ENCODE measurements at places on chromosomes 7 and 10.

DNA sequence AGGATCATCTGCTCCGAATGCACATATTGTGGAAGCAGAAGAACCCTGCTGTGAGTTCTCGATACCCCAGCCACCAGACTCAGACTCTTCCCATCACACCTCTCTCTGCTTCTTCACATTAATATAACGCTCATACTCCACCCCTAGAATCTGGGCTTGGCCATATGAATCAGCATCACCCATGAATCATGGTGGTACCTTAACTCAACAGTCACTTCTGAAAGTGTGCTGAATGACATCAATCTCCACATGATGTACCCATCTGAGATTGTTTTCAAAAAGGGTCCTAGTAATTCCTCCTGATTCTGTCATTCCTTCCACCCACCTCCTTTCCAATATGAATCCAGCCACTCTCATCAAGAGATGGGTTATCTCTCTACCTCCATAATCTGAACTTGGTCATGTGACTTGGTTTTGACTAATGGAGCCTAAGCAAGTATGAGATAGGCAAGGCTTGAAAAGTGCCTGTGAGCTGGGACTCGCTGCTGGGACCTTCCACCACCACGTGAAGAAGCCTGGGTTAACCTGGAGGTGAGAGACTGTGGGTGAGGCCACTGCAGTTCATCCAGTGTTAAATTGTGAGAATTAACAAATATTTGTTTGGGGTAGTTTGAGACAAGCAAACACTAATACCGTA, 15.4 kb downstream of the YWHAG start:
- DNase-seq = no peak

DNA sequence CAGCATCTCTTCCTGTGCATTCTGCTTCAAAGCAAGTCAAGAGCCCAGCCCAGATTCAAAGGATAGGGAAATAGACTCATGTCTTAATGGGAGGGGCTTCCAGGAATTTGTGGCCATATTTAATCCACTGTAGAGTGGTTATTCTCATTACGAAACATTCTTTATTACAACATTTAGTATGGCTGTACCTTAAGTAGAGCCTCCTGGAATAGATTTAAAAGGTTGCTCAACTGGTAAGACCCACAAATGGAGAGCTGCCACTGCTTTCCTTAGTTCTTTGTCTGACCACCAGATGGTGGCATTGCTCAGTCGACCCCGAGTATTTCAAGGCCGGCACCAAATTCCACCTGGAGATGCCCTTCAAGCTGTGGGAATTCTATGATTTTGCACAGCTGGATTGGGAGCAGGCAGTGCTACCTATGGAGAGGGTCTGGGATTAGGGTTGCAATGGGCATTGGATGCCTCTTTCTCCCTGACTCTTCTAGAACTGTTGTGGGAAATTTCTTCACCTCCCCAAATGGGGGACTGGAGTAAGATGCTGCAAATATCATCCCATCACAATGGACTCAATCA, 102.2 kb downstream of the RBM20 start:
- peak; percentile 1 for DNase-seq

- DNase-seq = no peak
Measured at GRCh38 chr7:30988351-30989005, 24.7 kb downstream of the GHRHR start.

DNA sequence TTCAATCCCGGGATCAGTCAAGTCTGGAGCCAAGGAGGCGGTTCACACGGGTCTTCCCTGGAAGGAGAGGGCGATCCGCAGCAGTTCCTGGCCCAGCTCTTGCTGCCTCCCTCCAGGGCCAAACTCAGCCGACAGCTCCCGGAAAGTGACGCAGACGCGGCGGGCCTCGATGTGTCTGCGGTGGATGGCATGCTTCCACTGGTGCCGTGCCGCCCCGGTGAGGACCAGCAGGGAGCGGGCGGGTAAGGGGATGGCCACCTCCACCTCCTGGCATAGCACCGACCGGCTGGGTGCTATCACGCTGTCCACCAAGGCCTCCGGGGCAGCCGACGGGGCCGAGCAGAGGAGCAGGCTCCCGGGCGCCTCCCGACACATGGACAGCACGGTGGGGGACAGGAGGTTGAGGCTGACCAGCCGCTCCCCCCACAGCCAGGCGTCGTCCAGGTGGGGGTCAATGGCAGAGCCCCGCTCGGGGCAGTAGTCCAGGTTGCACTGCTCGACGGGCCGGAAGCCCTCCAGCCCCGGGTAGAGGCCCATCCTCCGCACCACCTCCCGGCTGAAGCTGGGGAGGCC, 7.2 kb downstream of the ALKBH4 start:
- DNase-seq = no peak

- no peak for DNase-seq
Measured at GRCh38 chr7:158649279-158649678, 55.3 kb downstream of the NCAPG2 start.

DNA sequence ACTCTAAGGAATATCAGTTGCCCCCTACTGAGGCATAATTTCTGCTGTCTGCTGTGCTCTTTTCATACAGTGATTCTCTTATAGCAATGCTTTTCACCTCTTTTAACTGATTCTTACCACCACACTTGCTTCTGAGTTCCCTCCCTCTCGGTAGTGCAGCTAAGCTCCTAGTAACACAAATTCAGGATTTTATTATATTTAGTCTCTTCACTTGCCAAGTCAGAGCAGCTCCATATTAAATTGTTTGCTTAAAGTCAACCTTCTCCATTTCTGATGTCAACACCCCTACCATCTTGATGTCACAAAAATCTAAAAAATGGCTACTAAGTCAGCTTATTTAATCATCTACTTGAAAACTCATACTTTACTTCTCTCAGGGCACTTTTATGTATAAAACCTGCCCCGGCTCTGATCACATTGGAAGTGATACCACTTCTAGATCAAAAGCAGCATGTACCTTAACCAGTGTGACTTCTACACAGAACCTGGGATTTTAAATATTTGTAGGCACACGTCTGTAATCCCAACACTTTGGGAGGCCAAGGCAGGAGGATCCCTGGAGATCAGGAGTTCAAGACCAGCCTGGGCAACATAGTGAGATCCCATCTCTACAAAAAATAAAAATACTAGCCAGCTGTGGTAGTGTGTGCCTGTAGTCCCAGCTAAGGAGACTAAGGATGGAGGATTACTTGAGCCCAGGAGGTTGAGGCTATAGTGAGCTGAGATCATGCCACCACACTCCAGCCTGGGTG, 55.3 kb downstream of the GDI2 start:
- DNase-seq = no peak

- DNase-seq = no peak
Measured at GRCh38 chr7:128141683-128142195, 99.3 kb upstream of the LEP start.

DNA sequence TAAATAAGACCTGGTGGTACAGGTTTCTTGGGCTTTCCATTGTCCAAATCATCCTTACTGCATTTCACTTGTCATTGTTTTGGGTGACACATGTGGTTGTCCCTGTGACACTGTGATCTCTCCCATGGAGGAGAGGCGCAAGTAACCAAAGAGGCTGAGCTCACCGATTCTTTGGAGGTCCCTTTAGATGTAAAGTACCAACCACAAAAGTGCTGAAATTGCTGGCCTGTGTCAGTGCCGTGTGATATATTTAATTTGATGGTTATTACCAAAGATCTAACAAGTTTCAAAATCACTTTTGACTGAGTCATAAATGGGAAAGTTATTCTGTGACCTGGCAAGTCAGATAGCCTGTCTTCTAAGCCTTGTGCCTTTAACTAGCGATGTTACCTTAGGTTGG, 19.4 kb downstream of the MCM10 start:
- no peak for DNase-seq

DNA sequence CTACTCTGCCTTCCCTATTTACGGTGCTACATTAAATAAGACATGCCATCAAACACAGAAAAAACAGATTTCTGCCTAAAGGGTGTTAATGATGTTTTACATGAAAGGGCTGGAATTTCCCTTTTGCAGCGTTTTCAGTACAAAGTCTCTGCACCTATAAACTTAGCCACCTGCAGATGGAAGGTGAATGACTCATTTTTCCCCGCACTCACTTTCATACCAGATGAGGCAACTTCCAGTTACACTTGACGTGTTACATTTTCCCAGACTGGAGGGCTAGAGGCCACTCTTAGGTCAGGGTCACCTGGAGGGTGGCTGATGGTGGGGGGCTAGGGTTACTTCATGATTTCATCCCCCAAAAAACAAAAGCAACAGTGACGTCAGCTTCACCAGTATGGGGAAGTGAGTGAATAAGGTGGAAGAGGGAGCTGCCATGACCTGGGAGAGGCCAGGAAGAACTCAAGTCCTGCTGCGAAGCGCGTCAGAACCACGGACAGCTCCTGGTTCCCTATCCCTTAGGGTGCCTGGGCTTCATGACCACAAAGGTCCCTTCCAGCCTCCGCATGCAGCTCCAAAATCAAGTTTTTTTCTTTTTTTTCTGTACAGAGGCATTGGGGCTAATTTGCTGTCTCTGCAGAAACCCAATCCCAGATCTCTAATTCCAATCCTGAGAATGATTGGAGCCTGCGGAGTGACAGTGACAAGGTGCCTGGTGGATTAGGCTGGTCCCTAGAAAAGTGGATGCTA, 94.0 kb downstream of the ADARB2 start:
- DNase-seq = no peak

DNA sequence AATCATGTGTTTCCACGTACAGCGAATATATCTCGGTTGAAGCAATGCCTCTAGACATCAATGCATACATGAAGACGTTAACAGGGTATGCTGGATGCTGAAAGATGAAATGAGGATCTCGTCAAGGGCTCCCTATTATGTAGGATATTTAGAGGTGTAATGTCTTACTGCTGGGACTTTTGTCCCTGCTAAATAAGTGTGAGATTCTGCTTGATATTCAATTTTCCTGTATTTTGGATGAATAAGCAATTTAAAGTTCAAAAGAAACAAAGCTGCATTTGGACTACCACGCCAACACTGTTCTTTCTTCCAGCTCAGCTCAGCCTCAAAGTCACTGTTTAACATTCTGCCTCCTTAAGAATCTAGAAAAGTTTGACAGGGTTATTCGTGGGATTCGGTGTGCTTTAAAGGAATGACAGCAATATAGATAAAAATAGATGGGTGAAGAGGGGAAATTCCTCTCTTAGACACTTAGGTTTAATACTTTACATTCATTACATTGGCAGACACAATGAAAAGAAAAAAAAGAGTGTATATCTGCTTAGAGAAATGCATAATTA, 110.1 kb upstream of the RHEB start:
- no peak for DNase-seq

GRCh38 chr7:127938588-127938987, 92.6 kb downstream of the LRRC4 start:
- DNase-seq = no peak

DNA sequence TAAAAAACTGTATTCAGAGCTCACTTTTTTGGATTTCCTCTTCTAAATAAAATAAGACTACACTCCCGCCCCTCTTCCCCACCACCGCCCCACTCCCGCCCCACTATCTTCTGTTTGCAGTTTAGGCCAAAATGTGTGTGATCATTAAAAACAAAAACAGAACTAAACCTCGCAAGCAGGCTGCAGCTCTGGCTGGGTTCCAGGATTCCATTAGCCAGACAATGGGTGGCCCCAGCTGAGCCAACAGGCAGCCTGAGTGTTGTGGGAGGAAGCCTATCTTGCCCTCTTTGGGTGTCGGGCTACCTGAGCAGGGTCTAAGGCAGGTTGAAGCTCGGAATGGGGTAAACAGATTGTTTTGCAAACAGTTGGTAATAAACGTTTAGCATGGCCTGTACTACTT, 41.7 kb downstream of the ARL4A start:
- no peak for DNase-seq

- no peak for DNase-seq
Measured at GRCh38 chr10:95860166-95860940, 47.4 kb upstream of the CC2D2B start.

DNA sequence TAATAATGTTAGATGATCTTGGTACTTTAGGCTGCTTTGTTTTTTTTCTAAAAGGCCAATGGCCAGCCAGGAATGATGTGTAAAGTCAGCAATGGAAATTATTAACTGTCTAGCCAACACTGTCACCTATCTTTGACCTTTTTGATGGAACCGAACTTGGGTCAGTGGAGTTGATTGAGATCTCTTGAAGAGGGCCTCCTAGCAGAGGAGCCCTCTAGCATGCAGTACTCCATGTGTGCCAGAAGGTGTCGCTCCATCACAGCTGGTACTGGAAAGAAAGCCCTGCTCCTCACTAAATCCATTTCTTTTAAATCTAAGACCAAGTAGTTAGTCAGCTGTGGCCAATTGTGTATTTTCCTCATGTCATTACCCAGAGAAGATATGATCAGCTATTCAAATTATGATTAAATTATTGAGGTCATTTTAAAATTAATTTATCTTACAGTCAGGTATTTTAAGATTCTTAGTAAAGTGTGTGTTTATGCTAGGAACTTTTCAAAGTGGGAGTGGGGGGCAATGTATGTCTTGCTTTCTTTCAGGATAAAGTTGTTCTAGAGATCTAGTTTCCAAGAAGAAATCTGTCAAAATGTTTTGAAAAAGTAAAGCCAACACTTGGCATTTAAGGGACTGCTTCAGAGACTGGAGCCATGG, 33.1 kb upstream of the CROT start:
- DNase-seq = peak; percentile 10

Data from SK-N-MC (cell line).